ENCODE measurements at places on chromosomes 3 and 15.

GRCh38 chr3:146865175-146865755, 260.1 kb upstream of the PLSCR5 start:
- no peak for DNase-seq

DNA sequence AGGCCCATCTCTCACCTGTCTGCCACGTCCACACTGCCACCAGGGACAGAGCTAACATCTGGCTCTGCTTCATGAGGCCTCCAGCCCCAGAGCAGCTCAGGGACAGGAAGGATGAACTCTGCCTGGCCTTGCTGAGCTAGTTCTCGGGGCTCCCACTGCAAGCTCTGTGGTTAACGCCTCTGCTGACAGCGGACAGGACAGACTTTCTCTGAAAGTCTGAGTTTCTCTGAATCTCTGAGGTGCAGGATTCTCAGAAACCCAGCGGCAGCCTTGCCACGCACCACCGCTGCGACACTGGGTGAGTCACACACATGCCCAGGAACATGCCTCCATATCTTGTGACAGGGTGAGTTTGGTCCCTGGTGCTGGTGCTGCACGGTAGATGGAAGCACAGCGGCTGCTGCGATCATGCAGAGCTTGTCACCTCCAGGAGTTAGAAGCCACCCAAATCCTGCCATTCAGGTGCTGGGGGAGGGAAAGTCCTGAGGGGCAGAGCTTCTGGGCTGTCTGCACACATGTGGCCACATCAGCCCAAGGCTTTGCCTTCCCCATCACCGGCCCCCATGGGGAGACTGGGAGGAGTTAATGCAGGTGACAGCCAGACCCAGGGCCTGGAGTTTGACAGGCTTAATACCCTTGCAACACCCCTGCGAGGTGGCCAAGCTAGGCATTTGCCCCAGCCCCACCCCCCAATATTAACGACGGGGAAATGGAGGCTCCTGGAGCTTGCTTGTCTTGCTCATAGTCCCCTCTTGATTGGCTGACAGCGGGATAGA, 267.0 kb downstream of the PLCL2 start:
- peak; percentile 70 for DNase-seq

DNA sequence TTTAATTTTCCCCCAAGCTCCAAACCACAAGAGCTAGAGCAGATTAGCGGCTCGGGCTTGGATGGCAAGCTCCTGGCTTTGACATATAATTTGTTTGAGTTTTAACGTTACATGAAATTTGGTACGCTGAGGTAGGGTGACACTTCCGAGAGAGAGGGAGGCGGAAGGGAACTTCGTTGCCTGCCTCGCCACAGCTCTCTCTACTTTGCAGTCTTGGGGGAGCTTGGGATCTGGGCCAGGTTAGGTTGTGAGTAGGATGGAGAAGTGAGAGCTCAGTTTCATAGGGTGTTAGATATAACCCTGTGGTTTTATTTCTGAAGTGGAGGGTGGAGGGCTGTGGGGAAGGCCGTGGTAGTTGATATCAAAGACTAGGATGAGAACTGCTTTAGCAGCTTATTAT, 39.7 kb downstream of the LRTM1 start:
- DNase-seq: no peak

DNA sequence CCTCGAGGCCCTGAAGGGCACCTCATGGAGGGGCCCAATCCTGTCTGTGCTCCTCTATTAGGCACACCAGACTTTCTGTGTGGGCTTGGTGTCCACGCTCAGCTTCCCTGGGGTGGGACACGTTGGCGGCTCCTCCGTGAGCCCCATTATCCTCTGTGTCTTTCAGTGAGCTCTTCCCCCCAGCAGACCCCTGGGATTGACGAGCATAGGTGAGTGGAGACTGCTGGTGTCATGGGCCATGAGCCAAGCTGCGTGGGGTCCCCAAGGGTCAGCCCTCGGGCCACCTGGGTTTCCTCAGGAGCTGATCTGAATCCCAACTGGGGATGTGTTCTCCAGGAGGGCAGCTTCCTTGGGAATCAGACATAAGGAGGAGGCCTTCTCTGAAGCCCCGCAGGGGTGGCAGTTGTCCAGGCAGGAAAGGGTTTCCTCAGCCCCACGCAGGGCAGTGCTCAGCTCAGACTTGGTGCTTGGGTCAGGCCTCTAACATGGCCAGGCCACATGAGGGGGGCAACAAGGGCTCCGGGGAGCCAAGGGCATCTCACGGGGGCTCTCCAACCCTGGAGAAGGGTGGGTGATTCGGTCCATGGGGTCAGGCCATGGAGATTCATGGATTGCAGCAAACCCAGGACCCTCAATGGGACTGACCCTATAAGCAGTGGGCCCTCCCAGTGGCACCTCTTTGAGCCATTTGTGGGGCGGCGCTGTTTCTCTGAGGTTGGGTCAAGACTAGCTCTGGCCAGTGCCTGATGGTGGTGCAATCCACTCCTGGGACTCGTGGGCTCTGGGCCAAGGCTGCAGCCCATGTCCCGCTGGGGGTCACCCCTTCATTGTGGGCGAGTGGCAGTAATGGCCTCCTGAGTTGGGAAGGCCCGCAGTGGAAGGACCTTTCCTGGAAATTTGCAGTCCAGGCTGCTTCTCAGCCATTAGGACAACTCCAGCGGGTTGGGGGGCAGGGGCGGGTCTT, 222.5 kb downstream of the SNRPN start:
- DNase-seq: no peak

DNA sequence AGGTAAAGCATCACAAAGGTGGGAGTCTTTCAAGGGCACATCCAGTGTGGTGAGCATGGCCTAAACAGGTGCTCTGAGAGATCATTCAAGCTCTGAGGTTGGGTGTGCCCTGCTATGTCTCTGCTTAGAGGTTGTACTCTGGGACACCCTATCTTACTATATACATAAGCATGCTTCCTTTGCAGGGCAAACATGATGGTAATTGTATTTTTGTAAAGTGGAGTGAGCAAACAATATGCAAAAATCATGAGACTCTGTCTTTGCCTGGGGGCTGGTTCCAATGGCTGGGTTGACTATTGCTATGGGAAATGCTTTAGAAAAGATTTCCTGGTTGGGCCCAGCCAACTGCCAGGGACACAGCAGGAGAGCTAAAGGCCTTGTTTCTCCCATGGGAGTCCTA, 315.1 kb upstream of the TLE3 start:
- DNase-seq: no peak

DNA sequence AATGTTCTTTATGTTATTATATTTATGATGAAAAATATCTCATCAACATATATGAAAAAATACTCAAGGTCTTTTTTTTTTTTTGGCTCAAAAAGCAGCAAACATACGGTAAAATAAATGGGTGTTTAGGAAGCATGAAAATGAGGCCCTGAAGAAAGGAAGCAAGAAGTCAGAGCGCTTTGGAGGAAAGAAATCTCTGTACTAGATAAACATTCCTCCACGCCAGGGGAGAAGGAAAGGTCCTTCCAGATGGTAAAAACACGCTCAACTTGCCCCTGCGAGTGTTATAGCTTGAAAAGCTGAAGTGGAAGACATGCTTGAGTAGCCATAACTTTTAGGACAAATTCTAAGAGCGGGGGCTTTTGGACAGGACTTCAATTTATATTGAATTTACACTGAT, 52.9 kb downstream of the FEM1B start:
- no peak for DNase-seq

DNA sequence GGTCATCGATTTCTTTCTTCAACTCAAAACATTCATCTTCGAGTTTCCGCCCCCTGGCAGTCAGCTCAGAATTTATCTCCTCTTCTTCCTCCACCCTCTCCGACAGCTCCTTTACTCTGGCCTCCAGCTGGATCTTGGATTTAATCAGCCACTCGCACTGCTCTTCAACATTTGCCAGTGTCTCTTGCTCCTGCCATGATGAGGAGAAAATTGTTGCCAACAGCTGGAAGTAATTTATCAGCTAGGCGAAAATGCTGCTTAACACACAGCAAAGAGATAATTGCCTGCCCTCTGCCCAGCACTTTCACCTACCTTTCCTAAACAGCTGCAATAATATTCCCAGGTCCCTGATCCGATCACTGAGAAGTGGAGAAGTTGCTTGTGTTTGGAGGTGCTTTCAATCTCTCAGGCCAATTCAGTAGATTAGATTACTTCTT, 69.3 kb downstream of the MYH15 start:
- no peak for DNase-seq

GRCh38 chr3:101571028-101571895, 2.7 kb upstream of the PCNP start:
- no peak for DNase-seq

DNA sequence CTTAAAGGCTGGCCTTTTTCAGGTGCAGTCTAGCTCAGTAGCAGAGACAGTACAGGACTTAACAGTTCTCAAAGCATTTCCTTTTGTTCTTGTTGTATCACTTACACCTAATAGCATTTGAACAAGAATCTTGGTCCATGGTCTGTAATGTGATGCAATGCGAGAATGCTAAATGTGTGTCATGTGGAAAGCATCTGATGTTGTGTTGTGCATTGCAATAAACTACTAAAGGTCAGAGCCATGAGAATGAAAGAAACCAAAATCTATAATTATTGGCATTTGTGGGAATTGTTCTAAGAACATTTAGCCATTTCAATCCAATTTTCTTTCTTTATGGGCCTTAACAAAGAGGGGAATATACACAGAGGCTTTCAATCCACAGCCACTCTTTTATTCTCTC, 324.5 kb upstream of the ROBO2 start:
- no peak for DNase-seq

DNA sequence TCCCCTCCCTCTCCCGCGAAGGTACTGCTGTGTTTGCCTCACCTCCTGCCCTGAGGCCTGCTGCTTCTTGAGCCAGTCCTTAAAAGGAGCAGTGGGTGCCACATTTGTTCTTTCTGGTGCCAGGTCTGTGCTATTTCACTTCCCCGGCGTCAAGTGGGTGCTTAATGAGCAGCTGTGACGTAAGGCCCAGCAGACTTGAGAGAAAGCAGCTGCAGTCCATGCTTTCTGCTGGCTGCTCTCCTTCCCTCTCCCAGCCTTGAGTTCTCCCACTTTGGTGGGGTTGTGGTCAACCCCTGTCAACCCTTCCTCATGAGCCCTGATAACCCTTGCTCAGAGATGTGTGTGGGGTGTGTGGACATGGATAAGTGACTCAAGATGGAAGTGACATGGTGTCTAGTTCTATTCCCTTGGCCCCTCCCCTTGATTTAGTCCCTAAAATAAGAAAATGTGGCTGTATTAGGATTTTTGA, 6.9 kb downstream of the INAFM2 start:
- DNase-seq: no peak

DNA sequence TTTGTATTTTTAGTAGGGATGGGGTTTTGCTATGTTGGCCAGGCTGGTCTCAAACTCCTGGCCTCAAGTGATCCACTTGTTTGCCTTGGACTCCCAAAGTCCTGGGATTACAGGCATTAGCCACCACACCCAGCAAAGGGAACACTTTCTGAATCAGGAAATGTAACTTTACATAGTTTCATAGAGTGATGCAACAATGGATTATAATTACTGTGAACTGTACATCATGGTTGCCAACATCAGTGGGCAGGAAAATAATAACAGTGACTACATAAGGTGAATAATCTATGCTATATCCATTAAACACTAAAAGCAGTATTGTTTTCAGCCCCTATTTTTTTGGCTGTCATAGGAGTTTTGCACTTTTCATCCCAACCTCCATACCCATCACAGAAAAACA, 5.0 kb upstream of the KPNA1 start:
- DNase-seq: no peak

- DNase-seq: no peak
Observed at GRCh38 chr3:9718118-9718517, 13.4 kb upstream of the BRPF1 start.

- DNase-seq: no peak
Observed at GRCh38 chr3:113377158-113377557, 64.1 kb downstream of the CFAP44 start.

DNA sequence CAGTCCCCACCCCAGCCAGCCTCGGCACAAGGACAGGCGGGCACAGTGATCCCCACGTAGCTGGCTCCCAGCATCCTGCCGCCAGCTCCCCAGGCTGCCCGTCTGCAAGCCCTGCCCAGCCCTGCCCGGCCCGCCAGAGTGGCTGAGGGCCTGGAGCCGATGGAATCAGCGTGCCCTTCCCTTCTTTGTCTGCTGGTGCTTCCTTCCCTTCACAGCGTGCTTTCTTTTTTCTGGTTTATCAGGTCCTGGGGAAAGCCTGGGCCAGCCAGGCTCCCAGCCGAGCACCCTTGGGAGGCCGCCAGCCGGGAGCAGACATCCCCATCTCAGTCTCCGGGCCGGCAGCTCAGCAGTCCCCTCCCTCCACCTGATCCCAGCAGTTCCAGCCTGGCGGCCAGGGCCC, 54.7 kb upstream of the SMAD6 start:
- no peak for DNase-seq

DNA sequence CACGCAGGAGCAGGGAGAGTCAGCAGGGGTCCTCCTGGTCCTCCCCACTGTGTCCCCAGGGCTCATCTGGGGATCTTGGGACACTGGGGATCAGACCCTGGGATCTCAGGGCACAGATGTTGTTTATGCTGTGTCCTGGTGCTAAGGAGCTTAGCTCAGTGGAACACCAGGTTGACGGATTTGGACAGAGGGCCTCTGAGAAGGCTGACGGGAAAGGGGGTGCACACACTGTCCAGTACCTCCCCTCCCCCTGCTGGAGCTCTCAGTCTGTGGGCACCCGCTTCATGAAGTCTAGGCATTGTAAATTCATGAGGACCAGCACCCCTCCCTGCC, 21.9 kb upstream of the SEMA3F start:
- no peak for DNase-seq

GRCh38 chr3:194661946-194662345, 10.0 kb downstream of the LSG1 start:
- DNase-seq: no peak

GRCh38 chr15:80988148-80988796, 1.3 kb downstream of the MESD start:
- no peak for DNase-seq

All from activated CD4-positive, alpha-beta T cell treated with anti-CD3 and anti-CD28 coated beads for 24 hours (primary cell).